ENCODE measurements at places on chromosomes 4 and X. TPM values are rescaled to one million over a fixed set of nuclear protein-coding genes. Genes with fewer than 3 reads are reported as not detected.

DIPK2B gene
- 12.0 TPM for total RNA-seq

VSIG4 gene
- 24.5 TPM for total RNA-seq

GRCh38 chr4:120447774-120448173, 381.1 kb upstream of the MAD2L1 start:
- H3K4me1 ChIP-seq, result no peaks in the 10 kb centered on the region
- H3K4me3 ChIP-seq, result no peak overlapping the region
- no peak overlapping the region for H3K27ac ChIP-seq
- no peak for DNase-seq
- no peaks in the 10 kb centered on the region for H3K27me3 ChIP-seq

DNA sequence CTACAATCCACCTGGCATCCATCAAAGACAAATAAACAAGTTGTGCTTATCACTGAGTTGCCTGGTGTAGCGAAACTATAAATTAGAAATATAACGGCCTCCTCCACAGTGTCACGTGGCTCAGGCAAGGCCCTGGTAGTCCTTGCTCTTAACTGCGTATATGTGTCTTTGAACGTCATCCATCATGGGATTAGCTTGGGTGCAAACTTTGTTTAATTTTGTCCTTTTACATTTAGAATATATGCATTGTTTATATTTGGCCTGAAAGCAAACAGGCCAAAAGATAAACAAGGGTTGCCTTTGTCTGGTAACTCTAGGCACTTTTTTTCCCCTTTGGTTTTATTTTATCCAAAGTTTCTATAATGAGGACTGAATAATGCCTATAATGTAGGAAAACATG, 184.9 kb downstream of the KIT start:
- no peaks in the 10 kb centered on the region for H3K27me3 ChIP-seq
- no peak overlapping the region for H3K27ac ChIP-seq
- DNase-seq, result no peak
- H3K4me3 ChIP-seq, result no peak overlapping the region

- peak; percentile 98 for DNase-seq
- H3K4me1 ChIP-seq, result no peaks in the 10 kb centered on the region
- H3K4me3 ChIP-seq, result peak within 1 kb of the TSS; percentile 82
Observed at GRCh38 chrX:154762537-154763296, at the start of gene DKC1. Gene DKC1 (plus strand): TSS chrX:154762864. CDS start chrX:154762966, 102 bp downstream.

GRCh38 chrX:11151799-11152559, 40.8 kb downstream of the HCCS start:
- no peak overlapping the region for H3K4me3 ChIP-seq
- no peak for DNase-seq
- H3K27ac ChIP-seq, result no peak overlapping the region
- H3K27me3 ChIP-seq, result peaks cover 4% of the 10 kb centered on the region
- H3K36me3 ChIP-seq, result peaks cover 12% of the 10 kb centered on the region

GRCh38 chr4:74237425-74237966, 70.8 kb upstream of the EPGN start:
- DNase-seq, result no peak
- H3K27ac ChIP-seq, result no peak overlapping the region
- no peaks in the 10 kb centered on the region for H3K36me3 ChIP-seq
